AG04449 (cell line): ENCODE measurements at places on chromosomes 2 and 18.

DNA sequence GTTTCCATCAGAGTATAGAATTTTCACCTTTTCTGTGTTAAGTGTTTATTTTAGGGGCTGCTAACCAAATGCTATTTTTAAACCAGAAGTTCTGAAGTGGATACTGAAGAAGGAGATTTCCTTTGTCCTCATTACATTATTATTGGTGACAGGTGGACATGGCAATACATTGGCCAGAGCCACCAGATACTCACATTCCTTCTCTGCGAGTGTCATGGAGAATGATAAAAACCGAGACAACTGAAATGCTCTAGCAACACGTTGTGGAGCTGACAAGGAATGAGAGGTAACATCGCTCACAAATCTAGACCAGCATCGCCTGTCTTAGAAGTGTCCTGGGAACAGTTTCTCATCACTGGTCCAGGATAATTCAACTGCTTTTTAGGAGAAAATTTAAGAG is 241.2 kb downstream of the IRS1 start:
- DNase-seq: no peak

- peak; percentile 53 for DNase-seq
Observed at GRCh38 chr18:22466608-22467395, 49.1 kb upstream of the CTAGE1 start.

DNA sequence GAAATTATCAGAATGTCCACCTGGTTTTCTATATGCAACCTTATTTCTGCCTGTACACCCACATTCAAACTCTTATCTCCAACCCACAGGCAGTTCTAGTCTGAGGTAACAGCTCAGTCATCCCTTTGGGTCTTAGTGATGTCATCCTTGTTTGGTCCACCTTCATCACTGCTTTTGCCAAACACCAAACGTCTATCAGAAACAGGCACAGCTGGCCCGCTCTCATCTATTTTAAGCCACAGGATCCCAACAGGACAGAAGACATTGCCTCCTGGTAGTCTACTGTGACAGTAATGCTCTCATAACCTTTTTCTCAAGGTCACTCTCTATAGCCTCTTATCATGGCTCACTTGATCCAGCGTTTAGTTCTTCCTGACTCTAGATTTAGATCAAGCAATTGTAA is 99.0 kb upstream of the CHAC2 start:
- DNase-seq: no peak

DNA sequence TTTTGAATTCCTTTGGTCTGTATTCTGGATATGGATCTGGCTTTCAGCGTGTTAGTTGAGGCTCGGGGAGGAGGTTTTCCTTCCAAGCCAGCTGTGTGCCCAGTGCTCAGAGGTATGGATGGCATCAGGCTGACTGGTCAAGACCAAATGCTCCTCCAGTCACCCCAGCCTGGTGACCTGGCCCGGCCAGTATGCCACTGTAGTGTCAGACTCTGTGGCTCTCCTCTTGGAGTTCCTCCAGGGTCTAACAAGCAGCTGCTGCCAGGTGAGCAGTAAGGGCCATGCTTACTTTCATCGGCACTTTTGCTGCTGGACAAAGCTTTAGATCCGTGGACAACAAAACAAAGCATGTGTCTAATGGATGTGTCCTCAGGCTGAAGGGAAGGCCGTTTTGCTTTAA is 44.1 kb downstream of the CABLES1 start:
- no peak for DNase-seq

- no peak for DNase-seq
Observed at GRCh38 chr2:131425231-131425941, 50.5 kb upstream of the TUBA3D start.

GRCh38 chr2:141271346-141271745 is 859.5 kb downstream of the LRP1B start:
- no peak for DNase-seq

GRCh38 chr2:15383695-15384350 is 177.3 kb downstream of the NBAS start:
- DNase-seq: no peak

DNA sequence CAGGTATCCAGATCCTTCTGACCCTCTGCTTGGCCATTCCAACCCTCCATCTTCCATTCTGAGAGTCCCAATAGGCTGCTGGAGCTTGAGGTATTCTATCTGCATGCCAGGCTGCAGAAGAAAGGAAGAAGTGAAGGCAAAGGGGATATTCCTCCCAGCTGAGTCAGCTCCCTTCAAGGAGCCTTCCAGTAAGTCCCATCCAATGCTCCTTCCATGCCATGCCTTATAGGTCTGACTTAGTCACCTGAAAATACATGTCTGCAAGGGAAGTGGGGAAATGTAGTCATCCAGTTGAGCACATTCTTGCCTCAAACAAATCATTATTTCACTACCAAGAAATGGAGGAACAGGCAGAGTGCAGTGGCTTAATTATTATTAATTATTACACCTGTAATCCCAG is 464.6 kb downstream of the CNTNAP5 start:
- no peak for DNase-seq

- no peak for DNase-seq
Observed at GRCh38 chr2:179572544-179572943, 288.9 kb downstream of the ZNF385B start.

DNA sequence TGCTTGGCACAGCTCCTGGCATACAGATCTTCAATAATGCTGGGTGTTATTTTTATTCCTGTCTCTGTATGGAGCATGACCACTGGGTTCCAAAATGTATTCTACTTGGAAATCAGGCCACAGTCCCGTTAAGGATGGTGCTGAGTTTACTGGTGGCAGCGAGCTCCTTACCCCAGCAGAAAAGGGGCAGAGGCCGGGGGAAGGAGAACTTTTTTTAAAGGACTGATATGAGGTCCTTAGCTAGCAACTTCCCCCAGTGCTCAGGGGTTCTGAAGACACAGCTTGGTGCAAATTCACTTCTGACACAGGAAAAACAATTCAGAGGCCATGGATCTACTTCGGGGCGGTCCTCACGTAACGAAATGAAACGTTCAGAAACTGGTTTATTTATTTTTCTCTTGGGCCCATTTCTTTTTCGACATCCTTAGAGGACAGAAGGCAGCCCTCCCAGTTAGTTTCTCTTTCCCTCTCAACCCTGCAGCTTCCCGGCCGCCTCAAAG is 872 bp downstream of the RDH14 start:
- DNase-seq: no peak

DNA sequence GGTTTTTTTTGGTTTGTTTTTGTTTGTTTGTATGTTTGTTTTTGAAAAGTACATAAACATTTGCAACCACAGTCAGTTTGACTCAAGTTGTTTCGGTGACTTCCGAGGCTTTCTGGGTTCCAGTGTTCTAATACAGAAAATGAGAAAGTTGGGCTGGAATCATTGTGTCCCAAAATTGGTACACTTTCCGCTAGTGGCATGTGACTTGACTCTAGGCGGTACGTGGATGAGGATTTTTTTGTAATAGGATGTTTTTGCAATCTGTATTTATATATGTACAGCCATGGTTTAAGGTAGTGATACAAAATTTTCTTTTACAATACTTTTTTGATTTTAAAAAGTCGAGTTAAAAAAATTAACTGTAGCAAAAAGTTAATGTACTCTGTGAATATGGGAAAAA is 1.7 kb downstream of the MFF start:
- no peak for DNase-seq

- no peak for DNase-seq
Observed at GRCh38 chr18:79597831-79598632, 81.6 kb upstream of the CTDP1 start.

GRCh38 chr18:46050268-46050667 is 21.8 kb downstream of the PSTPIP2 start:
- no peak for DNase-seq

GRCh38 chr2:174486563-174487107 is at the start of gene GPR155:
TSS of gene GPR155 (minus strand) at chr2:174487029. CDS start at chr2:174481956, 5,073 bp downstream.
- DNase-seq: no peak

DNA sequence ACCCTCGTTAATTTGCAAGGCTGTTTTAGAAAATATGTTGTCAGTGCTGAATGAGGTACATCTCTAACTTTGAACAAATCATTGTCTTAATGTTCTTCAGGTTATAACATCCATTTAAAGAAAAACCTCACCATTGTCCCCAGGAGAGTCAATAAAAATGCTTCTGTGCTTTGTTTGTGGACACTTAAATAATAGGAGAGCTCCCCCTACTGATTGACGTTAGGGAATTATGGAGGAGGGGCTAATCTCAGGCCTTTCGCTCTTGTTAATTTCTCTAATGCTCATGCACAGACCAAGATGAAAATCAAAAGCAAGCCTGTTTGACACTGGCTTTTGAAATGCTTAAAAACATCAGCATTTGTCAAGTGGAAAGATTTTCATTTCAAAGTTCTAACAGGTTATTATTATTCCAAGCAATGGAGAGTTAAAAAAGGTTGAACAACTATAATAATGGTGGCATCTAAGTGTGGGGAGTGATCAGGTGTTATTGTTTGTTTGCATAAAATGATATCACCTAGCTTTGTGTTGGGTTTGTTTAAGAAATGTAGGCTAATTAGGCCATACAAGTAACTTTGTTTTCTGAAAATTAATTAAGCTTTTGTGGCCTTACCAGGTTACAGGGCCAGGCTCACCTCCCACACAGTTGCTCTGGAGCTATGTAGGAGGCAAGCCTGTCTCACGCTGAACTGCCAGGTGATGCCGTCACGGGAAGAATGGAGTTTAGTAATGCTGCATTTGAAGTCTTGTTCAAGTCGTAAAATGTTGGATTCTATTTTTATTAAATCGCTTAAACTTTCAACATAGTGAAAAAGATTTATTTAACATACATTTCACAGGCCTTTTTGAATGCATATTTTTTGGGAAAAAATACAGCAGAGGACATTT is 51.7 kb upstream of the SMIM21 start:
- DNase-seq: no peak

DNA sequence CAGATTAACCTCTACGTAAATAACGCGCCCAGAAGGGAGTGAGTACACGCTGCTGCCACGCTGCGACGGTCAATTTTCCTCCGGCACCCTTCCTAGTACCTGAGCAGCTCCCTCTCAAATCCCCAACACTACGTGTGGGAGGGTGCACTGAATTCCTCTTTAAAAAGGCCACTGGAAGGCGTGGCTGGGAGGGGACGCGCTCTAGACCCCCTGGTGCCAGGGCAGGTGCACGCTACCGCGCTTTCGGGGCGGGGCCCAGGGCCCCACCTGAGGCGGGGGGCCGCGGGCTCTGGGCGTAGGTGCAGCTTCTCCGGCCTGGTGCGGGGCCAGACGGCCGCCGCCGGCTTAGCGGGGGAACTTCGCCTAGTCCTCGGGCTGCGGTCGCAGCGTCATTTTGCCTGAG is 668 bp upstream of the ANKRD12 start:
- no peak for DNase-seq
